ENCODE measurements at places on chromosomes 2 and 18. TPM values are rescaled to one million over a fixed set of nuclear protein-coding genes. Genes with fewer than 3 reads are reported as not detected.

DNA sequence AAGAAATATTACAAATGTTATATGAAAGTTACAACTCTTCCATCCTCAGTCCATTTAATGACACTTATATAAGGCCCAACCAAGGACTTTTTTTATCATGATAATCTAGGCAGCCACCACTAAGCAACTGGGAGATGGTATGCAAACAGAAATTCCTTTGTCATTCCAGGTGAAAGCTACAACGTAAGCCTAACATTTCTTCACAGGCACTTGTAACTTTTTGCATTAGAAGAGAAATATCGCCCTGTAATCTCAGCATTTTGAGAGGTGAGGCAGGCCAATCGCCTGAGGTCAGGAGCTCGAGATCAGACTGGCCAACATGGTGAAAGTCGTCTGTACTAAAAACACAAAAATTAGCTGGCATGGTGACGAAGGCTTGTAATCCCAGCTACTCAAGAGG is 581.2 kb upstream of the SLC8A1 start:
- no peak for DNase-seq
- no peaks in the 10 kb centered on the region for H3K4me1 ChIP-seq
- H3K27ac ChIP-seq = no peak overlapping the region
- no peaks in the 10 kb centered on the region for H3K27me3 ChIP-seq

- no peak for DNase-seq
- no peaks in the 10 kb centered on the region for H3K4me1 ChIP-seq
- H3K4me3 ChIP-seq = no peak overlapping the region
- H3K27me3 ChIP-seq = no peaks in the 10 kb centered on the region
- H3K27ac ChIP-seq = no peak overlapping the region
Observed at GRCh38 chr2:141889788-141890187, 241.0 kb downstream of the LRP1B start.

DNA sequence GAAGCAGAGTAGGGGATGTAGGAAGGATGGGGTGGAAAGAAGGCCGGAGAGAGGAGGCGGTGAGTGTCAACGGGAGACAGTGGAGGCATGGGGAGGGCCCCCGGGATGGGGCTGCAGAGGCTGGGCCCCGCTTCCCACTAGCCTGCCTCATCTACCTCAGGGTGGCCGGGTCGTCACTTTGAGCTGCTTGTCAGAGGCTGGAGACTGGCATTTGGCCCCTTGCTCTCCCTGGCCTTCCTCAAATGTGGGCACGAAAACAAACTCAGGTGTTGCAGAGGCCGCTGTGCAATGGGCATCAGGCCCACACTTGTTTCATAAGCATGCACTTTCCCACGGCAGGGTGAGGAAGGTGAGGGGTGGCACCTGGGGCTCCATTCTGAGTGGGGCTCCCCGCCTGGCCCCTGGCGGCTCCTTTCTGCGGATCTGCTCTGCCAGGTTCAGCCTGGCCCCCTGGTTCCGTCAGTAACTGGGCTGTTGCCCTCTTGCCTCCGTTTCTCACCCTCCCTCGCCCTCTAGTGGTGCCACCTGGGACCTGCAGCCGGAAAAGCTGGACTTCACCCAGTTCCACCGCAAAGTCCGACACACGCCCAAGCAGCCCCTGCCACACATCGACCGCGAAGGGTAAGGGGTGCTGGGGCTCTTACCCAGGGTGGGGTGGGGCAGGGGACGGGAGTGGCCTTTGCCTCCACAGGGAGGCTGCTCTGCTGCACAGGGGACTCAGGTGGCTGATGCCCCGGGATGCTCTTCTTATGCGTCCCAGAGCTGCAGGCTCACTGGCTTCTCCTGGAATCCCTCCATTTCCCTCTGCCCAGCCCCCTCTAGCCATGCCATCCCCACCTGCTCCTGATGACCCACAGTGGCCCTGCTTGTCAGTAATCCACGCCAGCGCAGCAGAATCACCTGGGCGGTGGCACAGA is 125.4 kb downstream of the CTIF start:
- H3K27me3 ChIP-seq = no peaks in the 10 kb centered on the region
- no peaks in the 10 kb centered on the region for H3K36me3 ChIP-seq
- H3K4me3 ChIP-seq = no peak overlapping the region

GRCh38 chr2:21047141-21048009 is 3.5 kb upstream of the APOB start:
- peaks cover 3% of the 10 kb centered on the region for H3K4me1 ChIP-seq
- DNase-seq = no peak
- no peaks in the 10 kb centered on the region for H3K36me3 ChIP-seq
- no peak overlapping the region for H3K4me3 ChIP-seq
- no peaks in the 10 kb centered on the region for H3K27me3 ChIP-seq

- H3K27me3 ChIP-seq = no peaks in the 10 kb centered on the region
- H3K27ac ChIP-seq = no peak overlapping the region
- DNase-seq = no peak
- H3K4me1 ChIP-seq = no peaks in the 10 kb centered on the region
Observed at GRCh38 chr2:238975408-238975807, 127.5 kb downstream of the TWIST2 start.

DNA sequence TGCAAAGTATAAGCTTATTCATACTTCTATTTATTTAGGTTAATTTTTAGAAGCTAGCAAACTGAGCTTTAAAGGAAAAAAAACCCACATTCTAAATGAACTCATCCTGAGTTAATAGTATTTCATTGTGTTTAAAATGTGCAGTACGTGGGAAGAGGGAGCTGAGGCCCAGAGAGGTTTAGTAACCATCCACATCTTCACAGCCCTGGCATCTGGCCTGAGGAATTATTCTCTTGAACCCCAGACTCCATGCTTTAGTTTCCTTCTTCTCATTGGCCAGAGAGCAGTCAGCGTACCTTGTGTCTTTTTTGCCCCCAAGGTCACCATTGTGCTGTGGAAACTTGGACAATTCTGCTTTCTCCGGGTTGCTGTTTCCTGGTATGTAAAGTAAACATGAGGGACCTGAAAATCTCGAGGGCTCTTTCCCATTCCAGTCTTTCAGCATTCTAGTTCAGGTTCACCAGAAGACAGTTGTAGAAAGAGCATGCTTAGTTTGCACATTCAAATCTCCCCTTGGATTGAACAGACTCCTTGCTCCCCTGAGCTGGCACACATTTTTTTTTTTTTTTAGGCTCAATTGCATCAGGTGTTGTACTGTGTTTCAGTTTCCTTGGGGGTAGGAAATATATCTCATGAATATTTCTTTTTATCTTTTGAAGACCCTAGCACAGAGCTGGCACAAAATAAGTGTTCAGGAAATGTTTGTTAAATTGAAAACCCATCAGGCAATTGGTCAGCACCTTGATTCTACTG is 81.4 kb downstream of the MYCN start:
- no peaks in the 10 kb centered on the region for H3K4me1 ChIP-seq
- no peak overlapping the region for H3K4me3 ChIP-seq
- no peaks in the 10 kb centered on the region for H3K36me3 ChIP-seq
- DNase-seq = no peak

- peaks cover 5% of the 10 kb centered on the region for H3K4me1 ChIP-seq
- H3K27ac ChIP-seq = peak overlapping the region; percentile 27
- DNase-seq = no peak
- H3K27me3 ChIP-seq = no peaks in the 10 kb centered on the region
- no peaks in the 10 kb centered on the region for H3K36me3 ChIP-seq
Observed at GRCh38 chr2:18611604-18612003, 22.2 kb upstream of the NT5C1B start.

The NYAP2 gene
- 0.14 TPM for total RNA-seq

The BOK gene
- total RNA-seq = 10.7 TPM

The ANKRD29 gene
- 5.6 TPM for total RNA-seq
